ENCODE measurements at places on chromosomes 2 and 18.

- no peak for DNase-seq
Observed at GRCh38 chr18:78727877-78728783, 251.5 kb upstream of the SALL3 start.

- DNase-seq = no peak
Observed at GRCh38 chr2:44688456-44689124, 252.9 kb upstream of the SIX3 start.

DNA sequence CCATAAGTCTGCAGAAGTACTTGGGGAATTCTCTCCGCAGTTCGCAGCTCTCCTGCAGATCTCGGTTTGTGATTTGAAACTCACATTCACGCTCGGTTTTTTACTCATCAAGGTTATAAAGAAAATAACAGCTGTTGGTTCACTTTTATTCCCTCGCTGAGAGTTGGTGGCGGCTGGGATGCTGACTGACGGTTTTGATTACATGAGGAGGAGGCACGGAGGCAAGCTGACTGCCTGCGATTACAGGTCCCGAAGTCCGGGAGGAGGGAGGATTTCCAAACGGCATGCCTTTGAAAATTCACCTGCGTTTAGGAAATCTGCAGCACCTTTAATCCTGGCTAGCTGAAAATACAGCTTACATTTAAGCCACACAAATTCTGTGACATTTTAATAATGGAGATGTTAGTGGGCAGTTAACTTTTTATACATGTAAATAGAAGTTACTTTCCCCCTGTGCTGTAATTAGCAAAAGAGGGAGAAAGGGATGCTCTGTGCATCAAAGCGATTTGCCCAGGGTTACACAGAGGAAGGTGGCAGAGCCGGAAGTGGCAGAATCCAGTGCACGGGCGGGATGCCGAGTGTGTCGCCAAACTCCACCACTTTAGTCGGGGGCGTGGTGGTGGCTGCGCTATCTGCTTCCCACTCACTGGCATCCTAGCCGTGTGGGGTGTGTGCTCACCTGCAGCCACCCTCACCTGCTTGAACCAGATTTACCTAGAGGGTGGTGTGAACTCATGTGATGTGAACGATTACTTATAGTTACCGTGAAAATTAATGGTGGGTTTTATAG lies 14.7 kb downstream of the AGAP1 start:
- no peak for DNase-seq

DNA sequence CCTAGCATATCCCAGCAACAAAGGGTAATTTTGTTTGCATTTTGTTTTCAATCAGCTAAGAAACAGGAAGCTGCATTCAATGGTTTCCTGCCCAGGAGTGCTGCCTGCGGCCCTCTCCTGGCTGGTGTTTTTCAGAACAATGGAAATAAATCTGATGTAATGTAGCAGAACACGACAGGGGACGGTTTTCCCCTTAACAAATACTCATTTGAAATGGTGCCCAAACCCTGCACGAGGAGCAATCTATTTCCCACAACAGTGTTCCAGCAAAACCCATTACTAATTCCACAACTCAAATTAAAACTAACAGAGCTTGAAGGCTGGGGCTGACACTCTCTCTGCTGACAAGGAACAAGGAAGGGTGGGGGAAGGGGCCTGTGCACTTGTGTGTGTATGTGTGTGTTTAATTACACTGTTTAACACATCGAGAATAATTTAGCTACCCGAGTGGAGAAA lies 8.7 kb downstream of the CAPN13 start:
- DNase-seq = no peak

- DNase-seq = no peak
Observed at GRCh38 chr2:82256288-82256687, 1951.7 kb upstream of the LRRTM1 start.

DNA sequence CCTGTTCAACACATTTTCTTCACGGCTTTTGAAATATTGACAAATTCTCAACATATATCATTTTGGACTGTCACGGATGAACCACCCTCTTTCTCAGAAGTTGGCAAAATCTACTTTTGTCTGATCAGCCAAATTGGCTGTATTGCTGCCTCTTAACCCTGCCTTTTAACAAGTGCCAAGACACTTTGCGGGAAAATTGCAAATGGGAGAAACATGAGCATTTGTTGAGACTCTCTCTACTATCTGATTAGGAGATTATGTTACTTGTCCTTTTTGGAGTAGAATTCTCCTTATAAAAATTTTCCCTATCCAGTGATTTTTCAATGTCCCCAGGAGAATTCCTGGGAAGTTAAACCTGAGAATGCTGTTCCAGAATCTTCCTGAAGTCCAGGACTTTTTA lies 256.2 kb upstream of the ZSWIM2 start:
- DNase-seq = no peak

- DNase-seq = no peak
Observed at GRCh38 chr2:236747426-236747825, 177.8 kb downstream of the ACKR3 start.

- DNase-seq = no peak
Observed at GRCh38 chr2:13583609-13584008, 866.9 kb downstream of the TRIB2 start.

- no peak for DNase-seq
Observed at GRCh38 chr18:66124394-66124793, 373.6 kb downstream of the CDH7 start.

DNA sequence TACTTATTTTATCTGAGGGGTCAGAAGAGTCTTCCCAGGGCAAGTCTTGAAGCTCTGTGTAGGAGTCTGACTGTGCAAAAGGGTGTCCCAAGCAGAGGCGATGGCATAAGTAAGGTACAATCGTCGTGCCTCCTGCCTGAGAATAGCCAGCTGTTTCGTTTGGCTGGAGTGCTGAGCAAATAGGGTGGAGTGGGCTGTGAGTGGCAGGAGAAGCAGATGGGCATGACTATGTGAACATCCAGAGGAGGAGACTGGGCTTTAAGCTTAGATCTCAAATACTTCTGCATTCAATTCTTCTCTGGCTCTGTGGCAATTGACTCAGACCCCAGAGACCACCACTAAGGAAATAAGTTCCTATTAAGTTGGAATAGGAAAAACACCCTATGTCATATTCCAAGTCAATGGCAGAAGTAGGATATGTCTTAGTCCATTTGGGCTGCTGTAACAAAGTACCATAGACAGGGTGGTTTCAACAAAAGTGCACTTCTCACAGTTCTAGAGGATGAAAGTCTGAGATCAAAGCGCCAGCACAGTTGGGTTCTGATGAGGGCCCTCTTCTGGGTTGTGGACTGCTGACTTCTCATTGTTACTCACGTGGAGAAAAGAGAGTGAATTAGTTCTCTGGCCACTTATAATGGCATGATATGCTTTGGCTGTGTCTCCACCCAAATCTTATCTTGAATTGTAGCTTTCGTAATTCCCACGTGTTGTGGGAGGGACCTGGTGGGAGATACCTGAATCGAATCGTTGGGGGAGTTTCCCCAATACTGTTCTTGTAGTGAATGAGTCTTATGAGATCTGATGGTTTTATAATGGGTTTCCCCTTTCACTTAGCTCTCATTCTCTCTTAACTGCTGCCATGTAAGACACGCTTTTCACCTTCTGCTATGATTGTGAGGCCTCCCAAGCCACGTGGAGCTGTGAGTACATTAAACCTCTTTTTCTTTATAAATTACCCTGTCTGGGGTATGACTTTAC lies 120.2 kb downstream of the LPIN1 start:
- DNase-seq = no peak

GRCh38 chr2:220275454-220275853 lies 648.0 kb downstream of the SLC4A3 start:
- no peak for DNase-seq

GRCh38 chr2:69724540-69725159 lies 17.3 kb upstream of the ANXA4 start:
- DNase-seq = peak; percentile 76

GRCh38 chr18:7789856-7790552 lies 222.9 kb downstream of the PTPRM start:
- no peak for DNase-seq

- DNase-seq = no peak
Observed at GRCh38 chr2:109644571-109645275, 30.6 kb downstream of the SOWAHC start.

GRCh38 chr2:31987454-31988220 lies 23.2 kb downstream of the MEMO1 start:
- DNase-seq = no peak

DNA sequence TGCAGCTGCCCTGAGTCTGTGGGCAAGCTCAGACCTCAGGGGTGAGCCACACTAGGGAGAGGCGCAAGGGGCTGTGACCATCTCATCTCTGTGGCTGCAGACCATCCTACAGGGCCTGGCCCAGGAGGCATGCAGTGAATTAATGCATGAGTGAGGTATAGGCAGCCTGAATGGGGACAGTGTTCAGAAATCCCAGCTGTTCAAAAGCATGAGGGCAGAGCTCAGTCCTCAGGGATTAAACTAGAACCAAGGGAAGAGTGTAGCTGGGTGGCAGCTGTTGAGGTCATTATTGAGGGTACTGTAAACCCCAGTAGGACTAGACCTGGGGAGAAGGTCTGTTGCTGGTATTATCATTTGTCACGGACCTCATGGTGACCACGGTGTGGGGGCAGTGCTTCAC lies 17.0 kb downstream of the TMEM177 start:
- DNase-seq = no peak

DNA sequence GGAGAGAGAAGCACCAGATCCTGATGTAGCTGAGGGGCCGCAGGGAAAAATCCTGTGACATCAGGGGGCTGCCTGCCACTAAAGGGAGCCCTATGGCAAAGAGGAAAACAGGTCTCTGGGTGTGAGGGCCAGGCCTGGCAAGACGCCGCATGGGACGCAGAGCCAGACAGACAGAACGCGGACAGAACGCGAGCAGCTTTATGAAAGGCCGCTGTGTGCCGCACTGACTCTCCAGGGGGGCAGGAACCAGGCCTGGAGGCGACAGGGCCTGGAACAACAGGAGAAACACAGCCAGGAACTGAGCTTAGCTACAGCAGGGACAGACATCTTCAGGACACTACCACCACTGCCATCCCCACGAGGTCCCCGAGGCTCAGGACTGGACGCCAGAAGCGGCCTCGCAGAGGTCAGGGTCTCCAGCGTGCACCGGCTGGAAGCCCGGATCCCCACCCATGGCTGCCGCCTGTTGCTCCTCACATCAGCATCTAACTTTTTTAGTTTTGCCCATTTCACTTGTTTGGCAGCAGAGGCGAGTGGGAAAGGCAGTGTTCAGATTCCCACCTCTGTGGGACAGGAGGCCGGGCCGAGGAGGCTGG lies 131.6 kb downstream of the VAPA start:
- DNase-seq = no peak

DNA sequence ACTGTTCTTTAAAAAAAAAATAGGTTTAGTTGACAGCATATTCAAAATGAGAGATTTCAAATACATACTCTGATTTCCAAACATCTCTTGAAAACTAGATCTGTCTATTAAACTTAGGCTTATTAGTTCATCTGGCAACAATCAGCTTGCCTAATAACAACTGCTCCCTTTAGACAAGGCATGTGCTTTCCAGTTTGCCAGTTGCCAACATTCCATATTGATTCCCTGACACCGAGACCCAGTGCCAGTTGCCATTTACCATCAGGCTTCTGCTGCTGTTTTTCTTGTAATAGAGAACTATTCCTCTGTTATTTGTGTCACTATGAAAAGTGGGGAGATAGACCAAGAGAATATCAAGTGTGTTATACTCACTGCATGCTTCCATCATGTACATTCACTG lies 256.0 kb downstream of the C1D start:
- DNase-seq = no peak

- peak; percentile 15 for DNase-seq
Observed at GRCh38 chr2:121648206-121649148, 785 bp downstream of the CLASP1 start.

GRCh38 chr2:68521037-68521436 lies 53.7 kb downstream of the APLF start:
- no peak for DNase-seq

GRCh38 chr2:173891315-173892037 lies 73.7 kb downstream of the SP3 start:
- DNase-seq = no peak

GRCh38 chr2:162123806-162124758 lies 28.0 kb downstream of the GCG start:
- DNase-seq = no peak

DNA sequence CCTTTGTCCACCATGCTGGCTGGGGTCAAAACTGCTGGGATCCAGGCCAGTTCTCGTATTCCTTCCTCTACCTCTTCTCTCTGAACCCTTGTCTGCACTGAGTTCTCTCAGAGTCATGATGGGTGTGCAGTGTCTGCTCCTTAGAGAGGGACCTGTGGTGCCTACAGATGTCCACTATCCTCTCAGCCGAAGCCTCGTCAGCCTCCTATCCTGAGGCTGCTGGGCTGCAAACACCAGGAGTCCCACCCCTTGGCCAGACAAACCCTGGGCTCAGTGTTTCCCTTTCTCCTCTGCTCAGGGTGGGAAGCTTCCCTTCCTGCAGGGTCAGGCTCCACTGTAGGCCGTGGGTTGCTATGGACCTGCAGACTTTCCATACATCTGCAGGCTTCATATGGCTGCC lies 2.3 kb downstream of the INPP5D start:
- DNase-seq = no peak

DNA sequence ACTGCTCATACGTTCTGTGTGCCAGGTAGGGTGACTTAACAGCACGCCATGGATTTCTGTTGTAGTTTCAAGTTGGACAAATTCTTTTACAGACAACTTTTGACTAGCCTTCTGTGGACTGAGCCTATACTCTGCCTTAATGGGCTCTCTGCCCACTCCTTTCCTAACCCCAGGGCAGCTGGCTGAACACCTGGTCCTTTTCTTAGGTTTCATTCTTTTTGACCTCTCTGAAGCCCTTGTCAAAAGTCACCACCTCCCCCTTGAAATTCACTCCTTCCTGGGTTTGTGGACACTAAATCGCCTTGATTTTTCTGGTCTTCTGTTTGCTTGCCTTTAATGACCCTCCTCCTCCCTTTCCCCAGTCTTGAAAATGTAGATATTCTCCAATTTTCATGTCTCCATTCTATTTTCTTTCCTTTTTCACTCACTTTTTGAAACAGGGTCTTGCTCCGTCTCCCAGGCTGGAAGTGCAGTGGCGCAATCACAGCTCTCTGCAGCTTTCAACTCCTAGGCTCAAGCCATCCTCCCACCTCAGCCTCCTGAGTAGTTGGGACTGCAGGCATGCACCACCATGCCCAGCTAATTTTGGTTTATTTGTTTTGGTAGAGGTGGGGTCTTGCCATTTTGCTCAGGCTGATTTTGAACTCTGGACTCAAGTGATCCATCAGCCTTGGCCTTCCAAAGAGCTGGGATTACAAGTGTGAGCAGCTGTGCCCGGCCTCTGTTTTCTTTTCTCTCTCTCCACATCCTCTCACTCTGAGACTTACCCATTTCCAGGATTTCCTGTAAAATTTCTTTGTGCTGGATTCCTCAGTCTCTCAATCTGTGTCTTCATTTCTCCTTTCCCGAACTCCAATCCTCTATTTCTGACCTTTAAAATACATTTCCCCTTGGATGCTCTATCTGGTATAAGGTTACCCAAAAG lies 112.9 kb downstream of the PLB1 start:
- DNase-seq = no peak

All from activated naive CD4-positive, alpha-beta T cell (primary cell).